H9 (cell line): ENCODE measurements at places on chromosomes 16 and 17. TPM values are rescaled to one million over a fixed set of nuclear protein-coding genes. Genes with fewer than 3 reads are reported as not detected.

DNA sequence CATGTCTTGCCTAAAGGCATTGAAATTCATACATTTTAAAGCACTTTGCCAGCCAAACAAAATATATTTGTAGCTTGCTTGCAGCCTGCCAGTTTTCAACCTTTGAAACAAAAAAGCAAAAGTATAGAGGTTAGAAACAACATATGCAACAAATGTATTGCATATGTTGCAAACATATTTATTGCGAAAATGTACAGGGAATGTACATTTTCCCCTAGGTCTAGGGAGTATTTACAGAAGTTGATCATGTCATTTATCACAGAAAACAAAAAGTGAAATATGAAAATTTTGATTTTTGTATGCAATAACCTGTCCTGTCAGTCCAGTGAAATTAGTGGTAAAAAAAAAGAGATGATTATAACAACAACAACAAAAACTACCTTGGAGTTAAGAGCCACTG, 171.5 kb downstream of the SPECC1 start:
- H3K27me3 ChIP-seq, result no peaks in the 10 kb centered on the region
- H3K4me1 ChIP-seq, result peaks cover 6% of the 10 kb centered on the region
- H3K4me3 ChIP-seq, result no peak overlapping the region
- DNase-seq, result no peak
- H3K27ac ChIP-seq, result no peak overlapping the region

DNA sequence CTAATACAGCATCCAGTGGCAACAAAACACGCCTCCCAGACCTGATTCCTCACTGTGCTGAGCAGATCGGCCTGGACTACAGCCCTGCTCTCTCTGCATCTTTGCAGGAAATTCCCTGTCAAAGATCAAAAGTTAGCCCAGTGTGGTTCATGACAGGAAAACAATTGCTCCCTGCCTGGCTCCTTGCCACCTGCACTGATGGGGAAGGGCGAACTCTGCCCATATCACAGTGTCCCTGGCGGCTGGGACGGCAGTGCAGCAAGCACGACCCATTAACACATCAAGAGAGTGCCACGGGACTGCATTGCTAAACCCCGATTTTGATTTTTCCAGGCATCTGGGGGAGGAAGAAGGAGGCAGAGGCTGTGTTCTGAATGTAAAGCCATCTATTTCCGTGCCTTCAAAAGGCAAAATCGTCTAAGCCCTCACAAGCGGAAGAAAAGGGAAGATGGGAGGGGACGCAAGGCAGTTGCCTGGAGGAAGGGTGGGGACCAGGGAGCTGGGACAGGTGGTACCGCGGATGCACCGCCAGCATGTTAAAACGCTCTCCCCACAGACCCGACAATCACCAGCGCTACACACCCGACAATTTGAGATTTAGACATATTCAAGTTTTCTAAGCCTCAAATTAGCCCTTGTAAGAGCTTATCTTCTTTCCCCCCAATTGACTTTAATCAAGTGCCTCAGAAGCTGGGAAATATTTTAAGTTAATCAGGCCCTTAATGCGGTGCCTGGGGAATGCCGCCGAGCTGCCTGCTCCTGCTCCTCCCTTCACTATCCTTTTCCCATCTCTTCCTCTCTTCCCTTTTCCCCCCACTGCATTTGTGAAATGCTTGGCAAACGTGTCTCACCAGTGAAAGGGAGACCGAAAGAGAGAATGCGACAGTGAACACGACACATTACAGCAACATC, 238.8 kb upstream of the CDH5 start:
- peaks cover 3% of the 10 kb centered on the region; the same call in 1 of the 2 replicates for H3K4me1 ChIP-seq
- peak overlapping the region; percentile 47; the same call in 2 of the 3 replicates for H3K4me3 ChIP-seq
- no peaks in the 10 kb centered on the region for H3K36me3 ChIP-seq
- no peaks in the 10 kb centered on the region; the same call in 1 of the 2 replicates for H3K27me3 ChIP-seq
- H3K27ac ChIP-seq, result no peak overlapping the region
- peak; percentile 48 for DNase-seq

DNA sequence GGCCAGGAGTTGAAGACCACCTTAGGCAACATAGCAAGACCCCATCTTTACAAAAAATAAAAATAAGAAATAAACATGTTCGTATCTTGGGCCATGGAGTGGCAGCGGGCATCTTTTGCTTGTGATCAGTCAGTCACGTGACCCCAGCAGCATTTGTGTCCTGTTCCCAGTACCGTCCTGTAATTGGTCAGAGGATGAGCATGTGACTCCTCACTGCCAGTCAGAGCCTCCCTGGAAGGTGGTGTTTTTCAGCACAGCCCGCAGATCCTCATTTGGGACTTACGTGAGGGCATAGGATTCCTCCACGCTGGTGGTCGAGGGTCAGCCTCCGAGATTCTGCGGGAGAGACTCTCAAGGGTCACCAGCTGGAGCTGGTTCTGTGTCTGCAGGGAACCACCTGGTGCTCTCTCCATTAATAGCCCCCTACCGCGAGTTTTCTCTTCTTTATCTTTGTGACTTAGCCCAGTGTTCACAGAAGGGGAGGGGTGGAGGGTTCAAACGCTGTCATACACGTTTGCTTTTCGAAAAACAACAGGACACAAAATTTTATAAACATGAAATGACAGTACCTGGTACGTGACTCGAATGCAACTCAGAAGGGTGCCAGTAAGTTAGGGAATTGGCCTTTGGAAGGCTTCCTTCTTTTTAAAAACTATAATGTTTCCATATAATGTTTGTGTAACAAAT, 17.2 kb downstream of the MRC2 start:
- no peaks in the 10 kb centered on the region; the same call in 1 of the 2 replicates for H3K4me1 ChIP-seq
- DNase-seq, result peak; percentile 91
- H3K36me3 ChIP-seq, result no peaks in the 10 kb centered on the region

GRCh38 chr17:2853283-2854142, 57.3 kb downstream of the RAP1GAP2 start:
- H3K27me3 ChIP-seq, result no peaks in the 10 kb centered on the region; the same call in 1 of the 2 replicates
- DNase-seq, result peak; percentile 60
- peaks cover 4% of the 10 kb centered on the region; the same call in 1 of the 2 replicates for H3K36me3 ChIP-seq
- peak overlapping the region; percentile 83 for H3K4me3 ChIP-seq
- H3K27ac ChIP-seq, result no peak overlapping the region

DNA sequence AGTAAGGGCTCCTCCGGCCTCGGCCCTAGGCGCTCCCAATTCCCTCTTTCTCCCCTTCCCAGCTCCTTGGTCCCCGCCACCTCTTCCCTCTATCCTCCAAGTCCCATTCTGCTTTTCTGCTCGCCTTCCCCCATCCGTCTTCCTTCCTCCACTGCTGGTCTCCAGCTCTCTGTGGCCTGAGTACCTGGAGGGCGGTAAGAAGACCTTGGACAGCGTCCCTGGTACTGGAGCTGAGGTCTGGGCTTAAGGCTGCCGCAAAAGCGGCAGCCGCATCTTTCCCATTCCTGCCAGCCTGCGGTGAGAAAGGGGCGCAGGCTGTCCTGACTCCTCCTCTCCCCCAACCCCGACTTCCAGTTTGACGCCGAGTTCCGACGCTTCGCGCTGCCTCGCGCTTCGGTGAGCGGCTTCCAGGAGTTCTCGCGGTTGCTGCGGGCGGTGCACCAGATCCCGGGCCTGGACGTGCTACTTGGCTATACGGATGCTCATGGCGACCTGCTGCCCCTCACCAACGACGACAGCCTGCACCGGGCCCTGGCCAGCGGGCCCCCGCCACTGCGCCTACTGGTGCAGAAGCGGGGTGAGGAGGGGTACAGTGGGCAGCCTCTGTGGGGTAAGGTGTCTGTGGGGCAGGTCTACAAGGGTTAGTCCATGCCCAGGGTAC, 471 bp downstream of the PARD6A start:
- peak; percentile 79 for DNase-seq
- H3K36me3 ChIP-seq, result peaks cover 19% of the 10 kb centered on the region
- H3K4me3 ChIP-seq, result peak overlapping the region; percentile 91
- no peak overlapping the region for H3K27ac ChIP-seq

DNA sequence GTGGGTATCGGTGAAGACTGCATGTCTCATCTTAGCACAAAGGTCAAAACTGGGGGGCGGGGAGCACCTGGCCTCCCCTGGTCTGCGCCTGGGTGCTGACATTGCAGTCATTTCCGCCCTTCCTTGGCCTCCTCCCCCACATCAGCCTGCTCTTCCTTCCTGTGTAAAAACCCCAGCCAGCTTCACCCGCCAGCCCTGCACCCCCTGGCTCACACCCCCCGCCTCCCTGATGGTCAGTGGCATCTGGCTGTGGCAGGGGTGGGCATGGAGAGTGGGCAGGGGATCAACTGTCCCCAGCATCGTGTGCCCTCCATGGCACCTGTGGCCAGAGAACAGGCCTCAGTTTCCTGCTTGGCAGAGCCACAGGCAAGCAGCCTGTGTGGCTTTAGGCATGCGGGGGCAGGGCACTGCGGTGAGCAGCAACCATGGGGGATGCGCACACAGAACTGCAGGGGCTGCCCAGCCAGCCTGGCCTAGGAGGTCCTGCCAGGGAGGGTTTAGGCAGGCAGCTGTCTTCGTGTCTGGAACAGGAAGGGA, 26.5 kb upstream of the LASP1NB start:
- no peaks in the 10 kb centered on the region for H3K27me3 ChIP-seq
- DNase-seq, result no peak
- no peak overlapping the region for H3K4me3 ChIP-seq

DNA sequence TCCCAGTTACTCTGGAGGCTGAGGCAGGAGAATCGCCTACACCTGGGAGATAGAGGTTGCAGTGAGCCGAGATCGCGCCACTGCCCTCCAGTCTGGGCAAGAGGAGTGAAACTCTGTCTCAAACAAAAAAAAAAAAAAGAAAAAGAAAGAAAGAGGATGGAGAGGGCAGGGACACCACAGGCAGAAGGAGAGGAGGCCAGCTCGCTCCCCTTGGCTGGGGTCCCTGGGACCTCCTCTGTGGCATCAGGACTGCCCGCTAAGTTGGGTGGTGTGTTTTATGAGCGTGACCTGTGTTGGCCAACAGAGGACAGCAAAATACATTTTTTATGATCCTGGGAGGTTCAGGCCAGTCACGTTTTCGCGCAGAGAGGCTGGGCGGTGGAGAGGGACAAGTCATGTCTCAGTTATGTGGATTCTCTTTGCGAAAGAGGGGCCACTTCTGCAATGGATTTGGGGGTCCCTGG, 229.6 kb downstream of the MRTFB start:
- no peaks in the 10 kb centered on the region for H3K36me3 ChIP-seq
- peak overlapping the region; percentile 82 for H3K4me3 ChIP-seq
- DNase-seq, result peak; percentile 65
- H3K27me3 ChIP-seq, result no peaks in the 10 kb centered on the region
- no peak overlapping the region for H3K27ac ChIP-seq

DNA sequence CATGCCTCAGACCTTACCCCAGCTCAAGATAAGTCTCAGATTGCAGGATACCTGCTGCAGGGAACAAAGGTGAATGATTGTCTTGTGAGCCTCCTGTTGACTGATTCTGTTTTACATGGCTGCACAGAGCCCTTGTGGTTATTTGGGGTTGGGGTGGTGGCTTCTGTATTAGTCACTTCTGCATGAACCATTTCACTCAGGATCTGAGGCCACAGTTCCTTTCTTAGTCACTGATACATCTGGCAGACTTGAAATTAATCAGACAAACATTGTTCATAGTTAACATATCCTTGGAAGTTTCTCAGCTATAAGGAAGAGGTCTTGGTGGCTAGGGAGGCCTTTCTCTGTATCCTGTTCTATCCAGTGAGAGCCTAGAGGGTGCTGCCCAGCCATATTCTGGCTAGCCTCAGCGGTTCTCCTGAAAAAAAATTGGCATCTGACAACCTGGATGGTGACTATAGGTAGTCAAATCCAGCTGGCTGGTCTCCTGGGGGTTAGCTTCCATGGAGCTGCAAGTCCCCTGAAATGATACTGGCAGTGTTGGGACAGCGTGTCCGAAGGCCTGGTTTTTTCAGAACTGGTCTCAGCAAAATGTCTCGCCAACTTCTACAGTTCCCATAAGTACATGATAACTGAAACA, 8.4 kb upstream of the PLK1 start:
- no peaks in the 10 kb centered on the region for H3K4me1 ChIP-seq
- H3K4me3 ChIP-seq, result no peak overlapping the region
- DNase-seq, result no peak
- H3K36me3 ChIP-seq, result peaks cover 73% of the 10 kb centered on the region
- H3K27ac ChIP-seq, result no peak overlapping the region

GRCh38 chr17:13634021-13634420, 32.3 kb upstream of the HS3ST3A1 start:
- H3K4me3 ChIP-seq, result no peak overlapping the region
- H3K27me3 ChIP-seq, result no peaks in the 10 kb centered on the region
- no peak for DNase-seq

- H3K4me3 ChIP-seq, result no peak overlapping the region; the same call in 2 of the 3 replicates
- no peaks in the 10 kb centered on the region for H3K27me3 ChIP-seq
- no peak overlapping the region for H3K27ac ChIP-seq
- no peak for DNase-seq
- no peaks in the 10 kb centered on the region; the same call in 1 of the 2 replicates for H3K36me3 ChIP-seq
Measured at GRCh38 chr16:81539009-81539758, 94.6 kb downstream of the CMIP start.

DNA sequence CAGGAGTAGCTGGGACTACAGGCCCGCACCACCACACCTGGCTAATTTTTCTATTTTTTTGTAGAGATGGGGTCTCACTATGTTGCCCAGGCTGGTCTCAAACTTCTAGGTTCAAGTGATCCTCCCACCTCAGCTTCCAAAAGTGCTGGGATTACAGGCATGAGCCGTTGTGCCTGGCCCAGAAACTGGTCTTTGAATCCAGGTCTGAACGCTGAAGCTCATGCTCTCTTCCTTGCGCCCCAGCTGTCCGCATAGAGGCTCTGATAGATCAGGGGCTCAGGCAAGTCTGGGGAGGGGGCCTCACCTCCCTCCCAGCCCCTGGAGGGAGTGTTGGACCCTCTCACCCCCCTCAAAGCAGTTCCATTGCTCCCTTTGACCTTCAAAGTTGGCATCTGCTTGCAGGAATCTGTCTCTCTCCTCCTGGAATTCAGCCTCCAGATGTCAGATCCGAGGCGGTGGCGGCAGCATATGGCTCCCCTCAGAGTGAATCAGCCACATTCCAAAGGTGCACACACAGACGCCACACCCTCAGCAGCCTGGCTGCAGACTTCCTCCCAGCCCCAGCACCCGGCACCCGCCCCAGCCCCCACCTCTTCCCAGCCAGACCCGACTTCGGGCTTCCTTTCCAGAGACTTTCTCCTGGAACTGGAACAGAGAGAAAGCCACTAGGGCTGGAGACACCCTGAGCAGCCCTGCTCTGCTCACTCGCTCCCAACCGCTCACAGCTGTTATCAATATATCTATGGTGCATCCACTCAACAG, 16.9 kb upstream of the GLIS2 start:
- H3K27me3 ChIP-seq, result no peaks in the 10 kb centered on the region
- H3K4me1 ChIP-seq, result peaks cover 3% of the 10 kb centered on the region; the same call in 1 of the 2 replicates
- peak; percentile 90 for DNase-seq

- DNase-seq, result no peak
- H3K4me3 ChIP-seq, result no peak overlapping the region
- H3K4me1 ChIP-seq, result no peaks in the 10 kb centered on the region
- no peaks in the 10 kb centered on the region for H3K27me3 ChIP-seq
- no peak overlapping the region for H3K27ac ChIP-seq
Measured at GRCh38 chr17:78089576-78090281, 38.8 kb downstream of the TMC6 start.

The TNFRSF13B gene
- 0.11 and 0.28 TPM in 2 replicates for total RNA-seq

The LRRC46 gene
- total RNA-seq, result 0.29 and 0.31 TPM in 2 replicates

The PPM1E gene
- total RNA-seq, result 7.1 and 7.3 TPM in 2 replicates

The SPIRE2 gene
- total RNA-seq, result 6.7 and 6.9 TPM in 2 replicates

The GP1BA gene
- not detected in 2 replicates for total RNA-seq
